ENCODE measurements at places on chromosomes 2 and 18. TPM values are rescaled to one million over a fixed set of nuclear protein-coding genes. Genes with fewer than 3 reads are reported as not detected.

DNA sequence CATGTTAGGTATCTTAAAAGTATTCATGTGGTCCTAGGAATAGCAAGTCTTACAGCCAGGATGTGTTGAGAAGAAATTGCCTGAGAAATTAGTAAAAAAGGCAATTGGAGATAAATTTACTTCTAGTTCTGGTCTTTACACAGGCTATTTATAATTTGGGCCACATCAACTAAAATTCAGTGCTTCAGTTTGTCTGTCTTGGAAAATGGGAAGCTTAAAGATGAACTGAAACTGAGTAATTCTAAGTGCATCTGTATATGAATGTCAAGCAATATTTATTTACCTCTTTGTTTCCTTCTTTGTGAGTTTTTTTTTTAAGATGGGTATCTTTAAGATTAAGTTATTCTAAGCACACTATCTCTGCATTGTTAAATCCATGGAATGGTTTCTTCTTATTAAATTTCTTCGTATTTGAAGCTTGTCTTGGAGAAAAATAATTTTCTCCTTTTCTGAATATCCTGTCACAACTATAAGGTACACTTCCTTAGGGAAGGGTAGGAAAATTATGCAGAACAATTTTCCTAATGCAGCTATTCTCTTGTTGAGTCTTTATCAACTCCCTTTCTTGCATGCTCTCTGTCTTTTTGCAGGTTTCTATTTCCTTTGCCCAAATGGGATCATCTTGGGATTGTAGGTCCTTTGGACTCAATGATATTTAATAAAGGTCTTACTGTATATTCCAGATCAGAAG is 39.7 kb upstream of the MMADHC start:
- no peak for DNase-seq

DNA sequence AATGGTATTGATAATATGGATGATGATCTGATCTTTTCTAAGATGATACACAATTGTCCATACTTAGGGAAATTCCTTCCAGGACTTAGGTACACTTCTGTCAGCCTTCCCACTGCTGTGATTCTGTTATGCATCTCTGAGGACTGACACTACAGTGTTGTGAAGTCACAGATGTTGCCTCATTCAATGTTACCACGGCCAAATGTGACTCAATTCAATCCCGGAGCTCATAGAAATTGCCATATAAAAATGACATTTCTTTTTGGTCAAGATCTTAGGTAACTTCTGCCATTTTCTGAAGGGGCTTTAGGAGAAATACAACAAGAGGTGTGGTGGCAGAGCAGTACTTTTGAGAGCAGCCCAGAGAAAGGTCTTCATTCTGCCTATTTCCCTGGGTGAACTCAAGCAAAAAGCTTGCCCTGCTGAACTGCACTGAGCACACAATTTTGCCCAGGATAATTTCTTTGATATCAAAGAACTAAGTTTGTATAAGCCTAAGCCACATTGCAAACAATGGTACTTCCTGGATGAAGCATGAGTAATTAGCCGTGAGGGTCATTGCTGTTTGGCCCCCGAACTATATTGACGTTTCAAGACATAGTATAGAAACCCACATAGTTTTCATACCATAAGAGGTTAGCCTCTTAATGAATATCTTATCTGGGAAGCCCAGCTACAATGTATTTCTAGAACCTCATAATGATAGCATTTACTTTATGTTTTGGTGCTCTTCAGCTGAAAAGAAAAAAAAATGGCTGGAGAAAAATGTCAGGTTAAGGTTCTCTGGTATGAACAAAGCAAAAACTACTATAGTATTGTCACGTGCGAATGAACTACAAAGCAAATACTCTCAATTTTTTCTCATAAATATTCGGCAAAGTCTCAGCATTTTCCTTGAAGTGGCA is 437.4 kb downstream of the MEIS1 start:
- no peak for DNase-seq

DNA sequence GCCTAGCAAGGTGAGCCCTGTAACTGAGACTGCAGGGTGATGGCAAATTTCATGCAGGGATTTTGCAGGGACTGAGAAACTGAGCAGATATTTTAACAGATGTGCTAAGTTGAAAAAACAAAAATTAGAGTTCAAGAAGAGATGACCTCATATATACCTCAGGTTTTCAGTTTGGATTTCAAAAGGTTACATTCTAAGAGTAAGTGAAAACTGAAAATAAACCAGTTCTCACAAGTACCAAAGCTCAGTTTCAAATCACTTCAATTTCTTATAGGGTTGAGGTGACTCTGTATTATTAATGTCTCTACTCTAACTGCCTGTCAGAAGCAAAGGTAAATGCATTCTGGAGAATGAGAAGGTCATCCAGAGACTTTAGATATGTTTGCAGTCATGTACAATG is 237.4 kb upstream of the VRK2 start:
- no peak for DNase-seq

- DNase-seq = peak; percentile 90
Measured at GRCh38 chr2:23487735-23488492, 102.9 kb downstream of the KLHL29 start.

DNA sequence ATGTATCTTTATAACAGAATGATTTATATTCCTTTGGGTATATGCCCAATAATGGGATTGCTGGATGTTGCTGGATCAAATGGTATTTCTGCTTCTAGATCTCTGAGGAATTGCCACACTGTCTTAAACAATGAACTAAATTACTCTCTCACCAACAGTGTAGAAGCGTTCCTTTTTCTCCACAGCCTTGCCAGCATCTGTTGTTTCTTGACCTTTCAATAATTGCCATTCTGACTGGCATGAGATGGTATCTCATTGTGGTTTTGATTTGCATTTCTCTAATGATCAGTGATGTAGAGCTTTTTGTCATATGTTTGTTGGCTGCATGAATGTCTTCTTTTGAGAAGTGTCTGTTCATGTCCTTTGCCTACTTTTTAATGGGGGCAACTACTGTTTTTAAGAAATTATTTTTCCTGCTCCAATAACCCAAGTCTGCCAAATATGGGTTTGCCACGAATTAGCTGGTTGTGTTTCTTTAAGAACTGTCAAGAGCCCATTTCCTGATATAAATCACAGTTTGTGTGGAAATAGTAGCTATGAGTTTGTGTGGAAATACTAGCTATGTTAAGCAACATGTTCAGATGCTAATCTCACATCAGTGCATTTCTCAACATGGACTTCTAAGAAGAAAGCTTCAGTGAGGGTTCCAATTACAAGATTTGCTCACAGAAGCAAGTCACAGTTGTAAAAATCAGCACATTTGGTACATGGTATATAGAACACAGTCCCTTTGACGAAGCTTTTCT is 259.4 kb downstream of the ANAPC1 start:
- DNase-seq = peak; percentile 51

- no peak for DNase-seq
Measured at GRCh38 chr2:223270548-223270947, 218.6 kb downstream of the KCNE4 start.

DNA sequence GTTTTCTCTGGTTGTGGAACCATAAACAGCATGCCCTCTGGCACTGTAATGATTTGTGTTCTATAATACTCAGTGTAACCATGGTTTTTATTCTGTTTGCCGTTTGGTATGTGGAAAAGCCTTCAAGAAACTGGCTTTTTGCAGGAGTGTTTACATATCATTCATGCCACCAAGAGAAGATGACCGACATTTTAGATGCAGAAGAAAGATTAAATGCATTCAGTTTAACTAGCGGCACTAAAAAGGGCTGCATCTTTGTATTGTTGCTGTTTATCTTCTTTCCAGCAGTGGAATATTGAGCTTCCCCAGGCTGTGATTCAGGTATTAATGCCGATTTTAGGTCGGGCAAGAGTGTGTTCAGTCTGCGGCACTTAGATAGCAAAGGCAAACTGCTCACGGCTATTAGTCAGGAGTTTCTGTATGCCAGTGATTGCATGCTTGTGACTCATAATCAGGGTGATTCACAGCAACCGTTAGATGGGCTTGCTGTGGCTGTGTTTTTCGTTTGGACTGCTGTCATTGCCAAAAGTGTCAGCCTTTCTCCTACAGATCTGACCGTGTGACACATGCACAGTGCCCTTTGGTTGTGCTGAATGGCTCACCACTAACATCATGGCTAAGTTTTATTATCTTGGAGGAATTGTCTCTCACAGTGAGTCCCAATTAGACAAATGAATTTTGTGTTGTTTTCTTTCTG is 479.7 kb downstream of the PARD3B start:
- peak; percentile 89 for DNase-seq

DNA sequence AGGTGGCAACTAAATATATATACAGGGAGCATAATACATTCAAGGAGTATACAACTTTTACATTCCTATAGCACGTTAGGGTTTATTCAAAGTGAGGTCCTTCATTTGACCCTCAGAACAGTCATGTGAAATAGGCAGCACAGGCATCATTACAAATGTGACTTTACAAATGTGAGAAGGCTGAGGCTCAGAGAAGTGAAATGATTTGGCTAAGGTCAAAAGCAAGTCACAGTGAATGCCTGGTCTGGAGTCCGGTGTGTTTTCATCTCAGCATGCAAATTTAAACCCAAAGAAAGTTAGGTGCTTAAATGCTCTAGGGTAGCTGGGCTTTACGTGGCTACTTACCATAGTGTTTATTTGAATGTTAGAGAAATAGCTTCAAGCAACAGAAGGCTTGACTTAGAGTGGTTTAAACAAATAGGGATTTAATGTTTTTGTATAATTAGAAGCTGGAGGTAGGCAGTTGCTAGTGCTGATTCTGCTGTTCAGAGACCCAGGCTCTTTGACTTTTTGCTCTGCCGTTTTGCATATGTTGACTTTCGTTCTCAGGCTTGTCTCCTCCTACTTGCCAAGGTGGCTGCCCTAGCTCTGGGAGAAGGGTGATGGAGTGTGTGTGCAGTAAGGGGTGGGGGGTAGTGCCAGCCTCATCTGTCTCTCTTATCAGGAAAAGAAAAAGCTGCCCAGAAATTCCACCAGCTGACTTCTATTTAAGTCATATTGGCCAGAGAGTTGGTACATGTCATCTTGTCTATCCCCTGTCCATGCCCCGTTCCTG is 89.2 kb downstream of the PLCL1 start:
- DNase-seq = no peak

DNA sequence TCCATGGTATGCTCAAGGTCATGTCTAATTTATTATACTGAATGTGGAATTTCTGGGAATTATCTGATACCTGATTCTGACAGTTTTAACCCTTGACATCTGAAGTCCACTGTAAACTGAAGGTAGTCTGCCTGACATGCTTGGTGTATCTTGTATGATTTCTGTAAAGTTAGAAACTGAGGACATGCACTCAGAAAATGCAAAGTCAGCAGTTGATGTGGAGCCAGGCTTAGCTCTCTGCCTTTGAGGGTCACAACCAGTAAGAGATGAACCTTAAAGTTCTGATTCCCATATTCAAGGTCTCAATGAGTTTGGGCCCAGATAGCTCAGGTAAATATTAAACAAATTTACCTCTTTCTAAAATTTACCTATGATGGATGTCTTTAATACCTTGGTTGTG is 12.3 kb upstream of the CTLA4 start:
- no peak for DNase-seq

DNA sequence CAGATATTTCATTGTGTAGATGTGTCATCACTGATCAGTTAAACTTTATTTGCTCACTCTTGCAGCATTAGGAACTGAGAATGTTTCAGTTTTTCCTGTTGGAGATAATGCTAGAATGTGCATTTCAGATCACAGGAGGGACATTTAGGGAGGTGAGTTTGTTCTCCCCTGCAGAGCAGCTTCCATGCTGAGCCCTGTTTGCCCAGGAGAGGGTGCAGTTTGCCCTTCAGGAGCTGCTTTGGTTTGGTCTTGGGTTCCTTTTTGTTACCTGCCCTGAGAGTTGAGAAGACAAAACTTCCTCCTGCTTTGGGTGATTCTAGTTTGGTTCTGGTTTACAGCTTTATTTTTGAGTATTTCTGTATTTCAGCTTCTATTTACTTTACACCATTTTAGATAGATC is 49.9 kb downstream of the DGKD start:
- no peak for DNase-seq

- DNase-seq = no peak
Measured at GRCh38 chr2:142426064-142426463, 295.2 kb upstream of the LRP1B start.

GRCh38 chr2:23745726-23746105 is 181.2 kb downstream of the ATAD2B start:
- DNase-seq = peak; percentile 95

GRCh38 chr18:6219116-6219717 is 195.5 kb downstream of the L3MBTL4 start:
- no peak for DNase-seq

GRCh38 chr18:24054130-24054529 is 39.6 kb downstream of the TTC39C start:
- DNase-seq = peak; percentile 44

DNA sequence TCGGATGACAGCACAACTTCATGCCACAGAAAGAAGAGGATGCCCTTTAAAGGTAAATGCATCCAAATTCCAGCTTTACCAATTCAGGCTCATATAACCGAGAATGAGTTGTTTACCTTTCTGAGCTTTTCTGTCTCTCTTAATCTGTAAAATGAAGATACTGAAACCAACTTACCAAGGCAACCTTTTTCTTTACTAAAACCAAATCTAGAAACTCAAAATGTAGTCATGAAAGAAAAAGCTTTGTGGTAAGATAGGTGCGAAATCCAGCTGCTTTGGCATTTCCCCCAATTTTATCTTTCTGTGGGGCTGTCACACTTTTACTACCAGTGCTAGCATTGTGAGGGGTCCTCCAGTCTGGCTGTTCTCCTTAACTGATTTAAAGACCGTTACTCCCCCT is 240.4 kb downstream of the IKZF2 start:
- DNase-seq = no peak

- no peak for DNase-seq
Measured at GRCh38 chr2:98470851-98471255, 26.2 kb downstream of the INPP4A start.

DNA sequence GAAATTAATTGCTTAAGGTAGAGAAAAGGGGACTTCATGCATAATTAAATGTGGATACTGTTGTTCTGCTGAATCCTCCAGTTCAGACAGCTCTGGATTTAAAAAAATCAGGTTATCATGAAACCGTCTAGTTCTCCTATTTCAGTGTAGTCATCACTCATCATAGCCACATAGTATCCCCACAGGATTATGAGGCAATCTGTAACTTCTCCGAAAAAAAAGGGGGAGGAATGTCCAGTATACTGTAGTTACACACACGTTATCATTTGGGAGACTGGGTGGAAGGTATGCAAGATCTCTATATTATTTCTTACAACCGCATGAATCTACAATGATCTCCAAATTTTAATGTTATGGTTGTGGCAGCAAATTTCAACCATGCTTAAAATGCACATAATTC is 114.0 kb downstream of the HIBCH start:
- peak; percentile 54 for DNase-seq

DNA sequence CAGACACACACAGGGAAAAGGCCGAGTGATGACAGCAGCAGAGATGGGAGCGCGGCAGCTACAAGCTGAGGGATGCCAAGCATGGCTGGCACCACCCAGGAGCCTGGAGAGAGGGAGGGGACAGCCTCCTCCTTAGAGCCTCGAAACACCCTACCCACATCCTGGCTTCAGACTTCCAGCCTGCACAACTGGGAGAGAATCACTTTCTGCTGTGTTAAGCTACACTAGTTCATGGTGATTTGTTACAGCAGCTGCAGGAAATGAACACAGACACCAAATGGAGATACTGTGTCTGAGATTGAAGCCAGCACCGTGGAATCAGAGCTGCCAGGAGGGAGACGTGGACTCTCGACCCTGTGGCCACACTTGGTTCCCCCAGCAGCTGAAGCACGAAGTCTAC is 27.5 kb upstream of the FOSL2 start:
- DNase-seq = peak; percentile 93

The GKN1 gene
- total RNA-seq = not detected

The CPLX4 gene
- not detected for total RNA-seq

The POTEJ gene
- total RNA-seq = not detected

The LAPTM4A gene
- 291 TPM for total RNA-seq

The GAREM2 gene
- 1.2 TPM for total RNA-seq

The IL1RN gene
- total RNA-seq = not detected

The ESCO1 gene
- total RNA-seq = 23.9 TPM

The TGFA gene
- total RNA-seq = 0.19 TPM

The REG3A gene
- total RNA-seq = not detected

Measured in myocyte (in vitro differentiated cells).